ENCODE measurements at places on chromosomes 7 and 10.

- no peak for DNase-seq
Observed at GRCh38 chr10:123858907-123859652, 32.5 kb downstream of the CPXM2 start.

DNA sequence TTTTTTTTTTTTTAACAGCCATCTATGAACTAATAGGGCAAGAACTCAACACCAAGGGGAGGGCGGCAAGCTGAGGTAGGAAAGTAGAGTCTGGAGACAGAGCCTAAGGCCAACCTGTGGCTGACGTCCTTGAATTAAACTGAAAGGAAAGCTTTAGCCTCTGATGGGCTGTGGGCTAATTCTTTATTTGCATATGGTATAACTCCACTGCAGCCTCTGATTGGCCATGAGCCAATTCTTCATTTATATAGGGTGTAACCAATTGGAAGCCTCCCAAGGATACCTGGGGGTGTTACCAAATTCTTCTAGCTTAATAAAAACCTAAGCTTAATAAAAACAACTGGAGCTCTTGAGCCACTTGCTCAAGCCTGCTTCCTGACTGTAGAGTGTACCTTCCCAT, 10.3 kb downstream of the TYW1 start:
- no peak for DNase-seq

GRCh38 chr10:100510533-100511308, 8.9 kb downstream of the SEC31B start:
- peak; percentile 34 for DNase-seq

DNA sequence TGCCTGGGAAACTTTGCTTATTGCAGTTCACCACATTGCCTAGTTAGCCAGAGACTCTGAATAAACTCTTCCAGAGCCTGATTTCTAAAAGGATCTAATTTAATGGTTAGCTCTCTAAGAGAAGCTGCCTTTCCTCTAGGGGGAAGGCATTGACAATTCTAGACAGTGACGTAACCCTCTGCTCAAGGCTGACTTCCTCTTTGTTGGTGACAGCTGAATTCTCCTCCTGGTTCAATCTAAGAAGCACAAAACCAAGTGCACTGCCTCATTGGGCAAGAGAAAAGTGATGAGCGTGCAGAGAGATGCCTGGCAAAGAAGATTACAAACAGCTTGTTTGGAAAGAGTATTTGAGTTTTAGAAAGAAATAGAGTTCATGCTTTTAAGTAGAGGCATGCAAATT, 102.7 kb downstream of the MACC1 start:
- no peak for DNase-seq

GRCh38 chr7:125599387-125599786, 669.8 kb upstream of the POT1 start:
- DNase-seq: no peak

- no peak for DNase-seq
Observed at GRCh38 chr7:122544463-122544862, 154.5 kb downstream of the RNF133 start.

GRCh38 chr10:123584419-123584775, 81.8 kb upstream of the GPR26 start:
- no peak for DNase-seq

- DNase-seq: no peak
Observed at GRCh38 chr7:45278763-45279398, 121.3 kb downstream of the RAMP3 start.

DNA sequence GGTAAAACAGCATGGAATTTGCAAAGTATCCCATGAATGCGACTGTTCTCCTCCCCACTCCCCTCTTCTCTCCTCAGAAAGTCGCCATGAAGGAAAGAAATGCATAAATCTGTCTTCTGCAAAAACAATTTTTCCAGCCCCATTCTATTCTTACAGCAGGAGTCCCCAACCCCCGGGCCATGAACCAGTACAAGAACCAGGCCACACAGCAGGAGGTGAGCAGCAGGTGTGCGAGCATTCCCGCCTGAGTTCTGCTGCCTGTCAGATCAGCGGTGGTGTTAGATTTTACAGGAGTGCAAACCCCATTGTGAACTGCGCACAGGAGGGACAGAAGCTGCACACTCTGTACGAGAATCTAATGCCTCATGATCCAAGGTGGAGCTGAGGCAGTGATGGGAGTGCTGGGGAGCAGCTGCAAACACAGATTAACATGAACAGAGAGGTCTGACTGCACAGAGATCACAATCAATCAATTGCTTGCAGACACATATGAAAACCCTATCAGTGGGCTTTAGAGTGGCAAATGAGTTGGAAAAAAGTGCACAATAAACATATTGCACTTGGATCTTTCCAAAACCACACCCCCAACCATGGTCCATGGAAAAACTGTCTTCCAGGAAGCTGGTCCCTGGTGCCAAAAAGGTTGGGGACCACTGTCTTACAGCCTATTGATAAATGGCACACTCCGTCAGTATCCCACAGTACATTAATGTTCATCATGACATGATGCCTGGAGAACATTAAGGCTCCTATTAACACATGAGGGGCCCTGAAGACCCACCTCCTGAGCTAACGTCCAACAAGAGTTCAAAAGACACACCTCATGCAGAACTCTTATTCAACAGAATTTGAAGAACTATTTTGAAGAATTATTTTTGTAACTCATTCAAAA, 205.0 kb downstream of the PTPRN2 start:
- no peak for DNase-seq

DNA sequence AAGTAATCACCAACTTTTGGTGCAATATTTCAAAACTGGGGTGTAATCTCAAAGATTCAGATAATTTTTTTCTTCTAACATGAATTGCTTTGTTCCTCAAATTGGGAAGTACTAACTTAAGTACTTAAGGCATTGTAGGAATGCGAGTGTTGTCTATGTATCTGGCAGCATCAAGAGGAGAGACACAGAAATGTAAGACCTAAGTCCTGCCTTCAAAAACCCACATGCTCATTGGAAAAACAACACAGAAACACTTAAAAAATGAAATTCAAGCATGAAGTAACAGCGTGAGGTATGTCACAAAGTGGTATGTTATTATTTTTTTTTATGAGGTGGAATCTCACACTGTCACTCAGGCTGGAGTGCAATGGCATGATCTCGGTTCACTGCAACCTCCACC, 288.5 kb downstream of the ZEB1 start:
- no peak for DNase-seq

GRCh38 chr7:45699015-45699309, 124.8 kb downstream of the ADCY1 start:
- no peak for DNase-seq

DNA sequence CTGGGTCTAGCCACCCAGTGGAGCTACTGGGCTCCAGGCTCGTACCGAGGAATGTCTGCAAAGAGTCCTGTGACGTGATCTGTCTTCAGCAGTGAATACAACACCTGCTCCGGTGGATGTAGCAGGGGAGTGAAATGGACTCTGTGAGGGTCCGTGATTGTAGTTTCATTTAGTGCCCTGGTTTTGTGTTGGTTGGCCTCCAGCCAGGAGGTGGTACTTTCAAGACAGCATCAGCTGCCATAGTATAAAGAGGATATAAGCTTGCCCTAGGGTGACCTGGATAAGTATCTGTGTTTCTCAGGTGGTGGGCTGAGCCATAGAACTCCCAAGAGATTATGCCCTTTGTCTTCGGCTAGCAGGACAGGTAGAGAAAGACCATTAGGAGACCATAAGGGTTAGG, 24.6 kb upstream of the WNT2 start:
- no peak for DNase-seq

- DNase-seq: no peak
Observed at GRCh38 chr10:30607814-30608213, 21.7 kb downstream of the LYZL2 start.

- DNase-seq: no peak
Observed at GRCh38 chr10:130423455-130424305, 287.5 kb downstream of the GLRX3 start.

DNA sequence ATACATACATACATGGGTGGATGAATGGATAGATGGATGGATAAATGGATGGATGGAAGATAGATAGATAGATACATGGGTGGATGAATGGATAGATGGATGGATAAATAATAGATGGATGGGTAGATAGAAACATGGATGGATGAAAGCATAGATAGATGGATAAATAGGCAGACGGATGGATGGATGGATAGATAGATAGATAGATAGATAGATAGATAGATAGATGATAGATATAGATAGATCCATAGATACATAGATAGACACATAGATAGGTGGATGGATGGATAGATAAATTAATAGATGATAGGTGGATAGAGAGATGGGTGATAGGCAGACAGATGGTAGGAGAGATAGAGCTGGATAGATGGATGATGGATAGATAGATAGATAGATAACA, 68.5 kb downstream of the FAM204A start:
- DNase-seq: no peak

DNA sequence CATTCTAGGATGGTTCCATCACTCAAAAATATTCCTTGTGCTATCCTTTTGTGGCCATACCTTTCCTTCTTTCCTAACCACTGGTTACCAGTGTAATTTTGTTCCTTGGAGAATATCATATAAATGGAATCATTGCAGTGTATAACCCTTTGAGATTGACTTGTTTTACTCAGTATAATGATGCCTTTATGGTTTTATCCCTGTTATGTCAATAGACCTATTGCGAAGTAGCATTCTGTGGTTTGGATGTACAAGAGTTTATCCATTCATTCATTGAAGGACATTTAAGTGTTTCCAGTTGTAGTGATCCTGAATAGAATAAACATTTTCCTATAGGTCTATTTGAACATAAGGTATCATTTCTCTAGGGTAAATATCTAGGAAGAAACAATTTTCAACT, 54.2 kb downstream of the RBM33 start:
- no peak for DNase-seq

GRCh38 chr7:940599-941408, 13.7 kb downstream of the ADAP1 start:
- no peak for DNase-seq

GRCh38 chr7:27111042-27111750, 8.7 kb upstream of the HOXA2 start:
- no peak for DNase-seq

DNA sequence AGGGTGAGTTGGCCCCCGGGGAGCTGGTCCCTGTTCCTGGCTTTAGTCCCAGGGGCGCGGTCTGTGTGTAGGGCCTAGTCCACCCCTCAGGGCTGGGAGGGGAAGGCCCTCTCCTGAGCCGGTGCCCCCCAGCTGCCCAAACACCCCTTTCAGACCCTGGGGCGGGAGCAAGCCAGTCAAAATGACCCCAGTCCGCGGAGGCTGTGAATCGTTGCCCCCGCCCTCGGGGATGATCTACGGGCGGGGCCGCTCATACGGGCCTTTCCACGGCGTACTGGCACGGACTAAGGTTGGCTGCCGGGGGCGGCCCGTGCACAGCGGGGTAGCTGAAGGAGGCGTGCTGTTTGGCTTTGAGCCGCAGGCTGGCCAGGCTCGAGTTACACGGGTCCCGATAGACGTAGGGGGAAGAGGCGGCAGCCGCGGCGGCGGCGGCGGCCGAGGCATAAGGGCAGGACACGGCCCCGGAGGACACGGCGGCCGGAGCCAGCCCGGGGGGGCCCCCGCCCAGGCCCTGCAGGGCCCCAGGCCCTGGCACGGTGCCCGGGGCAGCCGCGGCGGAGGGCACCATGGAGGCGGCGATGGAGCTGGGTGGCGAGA, 4.3 kb downstream of the ELOVL3 start:
- no peak for DNase-seq

- DNase-seq: no peak
Observed at GRCh38 chr7:132532281-132532680, 44.0 kb downstream of the PLXNA4 start.

DNA sequence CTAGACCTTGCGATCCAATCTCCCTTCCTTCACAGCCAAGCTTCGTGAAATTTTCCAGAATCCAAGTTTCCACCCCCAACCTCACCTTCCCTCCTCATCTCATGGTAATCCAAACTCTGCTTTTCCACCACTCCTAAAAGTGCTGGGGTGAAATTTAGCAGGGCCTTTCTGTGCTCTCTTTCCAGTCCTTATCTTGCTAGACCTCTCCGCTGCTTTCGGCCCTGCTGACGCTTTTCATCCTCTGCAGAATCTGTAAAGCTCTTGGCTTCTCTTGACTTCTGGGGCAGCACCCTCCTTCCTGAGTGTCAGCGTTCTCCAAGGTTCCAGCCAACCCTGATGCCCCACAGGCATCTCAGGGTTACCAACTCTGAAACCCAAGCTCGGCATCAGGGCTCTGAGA, 7.7 kb downstream of the PLAC9 start:
- no peak for DNase-seq

DNA sequence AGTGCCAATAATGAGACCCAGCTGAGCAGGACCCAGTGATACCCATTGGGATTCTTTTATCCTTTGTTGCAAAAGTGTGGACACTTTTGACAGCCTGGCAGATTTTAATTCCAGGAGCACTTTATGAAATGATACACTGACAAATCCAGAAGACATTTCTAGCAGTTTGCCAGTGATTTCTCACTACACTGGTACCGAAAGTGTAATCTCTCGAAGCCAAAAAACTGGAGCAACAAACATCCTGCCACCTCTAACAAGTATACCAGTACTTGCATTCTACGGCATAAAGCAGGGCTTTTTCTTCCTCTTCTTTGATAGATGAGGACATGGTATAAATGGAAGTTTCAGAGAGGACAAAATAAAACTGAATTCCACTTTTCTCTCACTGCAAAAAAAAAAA, 28.4 kb upstream of the AKR1D1 start:
- no peak for DNase-seq

DNA sequence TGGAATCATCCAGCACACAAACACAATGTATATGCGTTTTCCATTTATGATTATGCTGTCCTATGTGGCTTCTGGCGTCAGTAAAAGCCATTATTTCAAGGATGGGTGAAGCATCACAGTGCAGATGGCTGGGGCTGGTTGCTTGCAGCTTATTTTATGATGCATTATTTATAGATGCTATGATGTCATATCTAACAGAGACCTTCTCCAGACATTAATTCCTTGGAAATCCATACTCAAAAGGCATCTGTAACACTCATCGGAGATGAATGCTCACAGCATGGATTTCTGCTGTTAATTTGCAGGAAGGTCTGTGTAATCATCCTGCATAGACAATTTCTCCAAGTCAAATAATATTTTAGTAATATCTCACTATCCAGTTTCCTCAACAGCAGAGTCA, 7.2 kb downstream of the RGS10 start:
- no peak for DNase-seq

DNA sequence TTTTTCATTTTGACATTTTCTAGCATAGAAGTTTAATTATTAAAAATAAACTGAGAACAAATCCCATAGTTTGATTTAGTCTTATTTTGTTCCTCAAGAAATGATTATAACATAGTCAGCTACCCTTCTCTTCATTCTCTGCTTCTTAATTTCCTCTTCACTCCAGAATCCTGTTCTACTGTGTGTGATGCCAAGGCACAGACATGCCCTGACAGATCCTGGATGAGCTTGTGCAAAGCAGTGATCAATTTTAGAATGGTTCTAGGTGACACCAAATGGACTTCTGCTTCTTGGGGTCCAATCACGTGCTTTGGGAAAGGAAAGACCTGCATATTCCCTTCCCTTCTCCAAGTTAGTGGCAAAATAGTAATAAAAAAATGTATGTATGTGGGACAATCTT, 665.6 kb downstream of the MAGI2 start:
- DNase-seq: no peak
